CD8-positive, alpha-beta T cell (primary cell): ENCODE measurements at places on chromosomes 1 and 21.

DNA sequence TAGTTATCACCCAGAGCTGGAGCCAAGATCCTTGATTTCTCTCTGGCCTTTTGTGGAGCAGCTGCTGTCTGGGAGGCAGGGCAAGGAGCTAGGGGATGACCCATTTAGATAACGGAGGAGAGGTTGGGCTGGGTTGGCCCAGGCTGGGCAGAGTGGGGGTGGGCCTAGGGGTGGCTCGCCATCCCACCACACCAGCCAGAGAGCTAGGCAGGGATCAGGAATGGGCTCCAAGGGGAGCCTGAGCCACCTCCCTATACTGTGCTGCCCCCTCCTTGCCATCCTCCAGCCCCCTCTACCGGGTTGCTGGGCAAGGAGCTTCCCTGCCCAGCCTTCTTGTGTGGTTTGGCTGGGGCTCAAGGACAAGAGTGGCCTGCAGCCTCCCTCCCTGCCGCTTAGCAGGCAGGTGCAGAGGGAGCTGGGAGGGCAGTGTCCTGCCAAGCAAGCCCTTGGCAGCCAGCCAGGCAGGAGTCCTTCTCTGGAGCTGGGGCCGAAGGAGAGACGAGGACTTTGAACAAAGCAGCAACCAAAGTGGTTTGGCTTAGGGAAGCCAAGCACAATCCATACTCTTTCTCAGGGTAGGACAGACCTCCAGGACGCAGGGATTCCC is 4.1 kb downstream of the NUAK2 start:
- DNase-seq: no peak

DNA sequence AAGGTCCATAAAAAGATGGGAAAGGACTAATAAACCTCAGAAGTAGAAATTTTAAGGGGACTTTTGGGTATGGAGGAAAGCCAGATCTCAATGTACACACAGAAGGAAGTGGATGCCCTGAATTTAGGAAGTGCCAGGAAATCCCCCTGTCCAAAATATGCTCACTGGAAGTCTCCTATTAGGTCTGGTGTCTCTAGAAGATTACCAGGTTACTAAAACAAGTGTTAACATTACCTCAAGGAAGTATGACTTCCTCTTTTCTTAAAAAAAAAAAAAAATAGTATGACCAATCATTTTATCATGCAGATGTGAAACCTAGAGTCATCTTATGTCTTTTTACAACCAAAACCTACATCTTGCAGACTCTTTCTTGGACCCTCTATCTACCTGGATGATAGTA is 30.7 kb downstream of the CD58 start:
- no peak for DNase-seq

DNA sequence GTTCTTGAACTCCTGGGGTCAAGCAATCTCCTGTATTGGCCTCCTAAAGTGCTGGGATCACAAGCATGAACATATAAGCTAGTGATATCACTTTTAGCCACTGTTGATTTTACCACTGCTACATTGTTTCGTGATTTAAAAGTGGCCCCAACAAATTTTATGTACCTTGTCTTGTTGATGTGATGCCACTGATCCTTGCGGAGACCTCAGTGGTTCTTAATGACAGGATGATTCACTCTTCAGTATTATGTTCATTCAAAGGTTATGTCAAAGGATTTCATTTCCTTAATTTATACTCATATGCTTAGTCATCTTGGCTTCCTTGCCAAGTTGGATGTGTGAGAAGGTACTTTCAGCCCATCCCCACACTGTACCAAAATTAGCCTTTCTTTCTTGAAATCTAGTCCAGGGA is 12.1 kb downstream of the PRKACB start:
- no peak for DNase-seq

GRCh38 chr1:1130206-1131120 is 14.6 kb upstream of the C1orf159 start:
- no peak for DNase-seq

DNA sequence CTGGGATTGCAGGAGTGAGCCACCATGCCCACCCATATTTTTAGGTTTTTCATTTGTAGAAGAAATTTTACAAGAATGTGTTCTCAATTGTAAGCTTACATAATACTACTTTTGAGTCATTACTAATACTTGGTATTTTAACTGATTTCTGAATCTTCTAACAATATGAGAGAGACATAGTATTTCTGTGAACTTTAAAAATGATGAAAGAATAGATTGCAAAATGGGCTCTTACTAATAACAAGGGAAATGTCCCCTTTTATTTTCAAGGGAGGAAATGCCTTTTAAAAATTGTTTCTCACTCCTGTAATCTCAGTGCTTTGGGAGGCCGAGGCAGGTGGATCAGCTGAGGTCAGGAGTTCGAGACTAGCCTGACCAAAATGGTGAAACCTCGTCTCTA is 5.9 kb downstream of the AGO3 start:
- DNase-seq: no peak

DNA sequence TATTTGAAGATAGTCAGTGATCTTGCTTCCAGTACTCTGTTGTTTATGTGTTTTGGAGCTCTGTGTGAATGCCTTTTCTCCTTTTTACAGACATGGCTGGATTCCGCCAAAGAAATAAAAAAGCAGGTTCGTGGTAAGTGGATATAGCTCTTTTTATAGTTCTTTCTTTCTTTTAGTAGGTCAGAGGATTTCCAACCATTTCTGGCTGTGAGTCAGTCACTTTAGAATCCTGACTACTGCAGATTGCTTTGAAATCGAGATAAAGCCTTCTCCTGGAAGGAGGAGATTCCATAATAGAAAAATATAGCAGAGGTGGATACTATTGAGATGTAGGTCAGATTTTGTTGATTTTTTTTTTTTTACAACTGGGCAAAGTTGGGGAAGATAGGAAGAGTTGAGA is 97.4 kb downstream of the EPB41 start:
- no peak for DNase-seq

DNA sequence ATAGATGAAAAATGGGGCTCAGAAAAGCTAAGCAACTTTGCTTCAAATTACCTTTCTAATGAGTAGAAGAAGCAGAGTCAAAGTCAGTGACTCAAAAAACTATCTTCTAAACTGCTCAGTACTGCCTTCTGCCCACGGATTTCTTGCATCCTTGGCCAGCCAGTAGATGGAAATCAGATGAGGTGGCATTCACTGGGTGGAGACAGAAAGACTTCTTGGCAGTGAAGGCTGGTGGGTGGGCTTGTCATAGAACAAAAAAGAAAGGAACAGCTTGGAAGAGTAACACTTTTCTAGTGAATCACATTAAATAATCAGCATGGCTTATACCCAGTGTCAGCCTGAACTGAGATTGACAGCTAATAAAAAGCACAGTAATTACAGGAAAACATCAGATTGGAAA is 170.7 kb downstream of the ST6GALNAC5 start:
- DNase-seq: no peak
